ENCODE measurements at places on chromosomes 13 and 19.

DNA sequence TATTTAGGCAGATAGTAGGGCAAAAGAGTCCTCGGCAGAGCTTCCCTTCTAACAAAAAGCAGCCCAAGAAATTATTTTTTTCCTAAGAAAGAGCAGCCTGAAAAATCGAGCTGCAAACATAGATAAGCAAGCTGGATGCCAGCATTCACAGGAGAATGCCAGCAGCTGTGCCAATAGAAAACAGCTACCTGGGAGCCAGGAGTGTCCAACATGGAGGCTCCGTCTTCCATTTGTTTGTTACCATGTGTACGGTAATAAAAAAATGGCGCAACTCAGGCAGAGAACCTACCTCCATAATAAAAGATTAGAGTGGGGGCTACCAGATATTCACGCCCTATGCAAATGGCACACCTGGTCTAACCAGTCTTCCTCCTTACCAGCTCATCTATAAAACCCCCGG is 77.6 kb upstream of the IPO5 start:
- no peak for DNase-seq

DNA sequence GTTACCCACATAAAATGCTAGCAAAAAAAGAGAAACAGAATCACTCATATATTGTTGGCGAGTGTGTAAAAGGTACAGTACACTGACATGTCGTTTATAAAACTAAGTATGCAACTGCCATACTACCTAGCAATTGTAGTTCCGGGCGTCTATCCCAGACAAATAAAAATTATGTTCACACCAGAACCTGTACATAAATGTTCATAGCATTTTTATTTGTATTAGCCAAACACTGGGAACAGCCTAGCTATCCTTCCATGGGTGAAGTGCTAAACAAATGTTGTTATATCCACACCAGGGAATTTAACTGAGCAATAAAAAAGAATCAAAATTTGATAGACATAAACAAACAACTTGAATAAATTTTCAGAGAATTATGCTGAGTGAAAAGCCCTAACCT is 28.9 kb upstream of the POSTN start:
- peak; percentile 95 for DNase-seq

DNA sequence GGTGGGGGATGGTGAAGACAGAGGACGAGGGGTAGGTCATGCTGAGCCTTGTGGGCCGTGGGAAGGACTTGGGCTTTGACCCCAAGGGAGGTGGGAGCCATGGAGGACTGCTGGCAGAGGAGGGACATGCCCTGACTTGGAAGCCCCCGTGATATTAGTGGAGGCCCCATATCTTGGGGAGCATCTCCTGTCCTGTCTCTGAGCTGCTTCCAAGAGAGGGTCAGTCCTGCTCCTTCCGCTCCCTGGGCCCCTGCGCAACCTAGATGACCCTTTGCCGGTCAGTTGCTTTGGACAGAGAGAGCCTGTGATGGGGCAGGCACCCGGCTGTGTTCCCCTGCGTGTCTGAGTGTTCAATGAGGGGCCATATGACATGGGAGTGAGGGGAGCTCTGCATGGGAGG is 5.2 kb downstream of the TLE6 start:
- DNase-seq, result no peak

DNA sequence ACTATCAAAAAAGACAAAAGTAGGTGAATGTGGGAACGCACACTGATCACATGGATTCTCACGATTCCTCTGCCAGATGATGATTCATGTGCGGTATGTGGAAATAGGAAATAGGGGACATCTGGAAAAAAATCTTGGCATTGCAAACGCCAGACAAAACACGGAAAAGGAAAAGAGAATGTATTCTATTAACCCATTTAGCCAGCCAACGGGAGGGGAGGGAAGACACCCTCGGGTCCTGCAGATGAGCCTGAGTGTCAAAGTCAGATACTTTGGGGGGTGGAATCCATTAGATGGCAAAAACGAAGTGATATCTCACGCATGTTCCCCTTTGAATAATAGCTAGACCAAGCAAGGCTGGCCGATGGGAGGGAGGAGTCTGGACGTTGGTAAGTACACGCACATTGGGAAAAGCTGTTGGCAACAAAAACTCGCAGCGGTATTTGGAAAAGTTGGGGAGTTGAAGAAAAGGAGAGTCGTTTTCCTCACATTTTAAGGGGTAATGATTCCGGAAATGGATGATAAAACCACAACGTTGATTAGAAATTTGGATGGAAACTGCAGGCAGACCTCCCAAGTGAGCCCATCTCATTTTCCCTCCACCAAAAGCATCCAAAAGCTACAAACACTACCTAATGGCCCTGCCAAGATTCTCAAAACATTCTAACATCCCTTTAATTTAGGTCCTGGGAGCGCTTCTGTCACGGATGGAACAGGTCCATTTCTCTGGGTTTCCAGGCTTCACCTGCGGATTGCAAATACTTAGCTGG is 73.6 kb downstream of the COL4A1 start:
- DNase-seq, result no peak

- DNase-seq, result no peak
Observed at GRCh38 chr19:4597975-4598671, 38.6 kb upstream of the SEMA6B start.

DNA sequence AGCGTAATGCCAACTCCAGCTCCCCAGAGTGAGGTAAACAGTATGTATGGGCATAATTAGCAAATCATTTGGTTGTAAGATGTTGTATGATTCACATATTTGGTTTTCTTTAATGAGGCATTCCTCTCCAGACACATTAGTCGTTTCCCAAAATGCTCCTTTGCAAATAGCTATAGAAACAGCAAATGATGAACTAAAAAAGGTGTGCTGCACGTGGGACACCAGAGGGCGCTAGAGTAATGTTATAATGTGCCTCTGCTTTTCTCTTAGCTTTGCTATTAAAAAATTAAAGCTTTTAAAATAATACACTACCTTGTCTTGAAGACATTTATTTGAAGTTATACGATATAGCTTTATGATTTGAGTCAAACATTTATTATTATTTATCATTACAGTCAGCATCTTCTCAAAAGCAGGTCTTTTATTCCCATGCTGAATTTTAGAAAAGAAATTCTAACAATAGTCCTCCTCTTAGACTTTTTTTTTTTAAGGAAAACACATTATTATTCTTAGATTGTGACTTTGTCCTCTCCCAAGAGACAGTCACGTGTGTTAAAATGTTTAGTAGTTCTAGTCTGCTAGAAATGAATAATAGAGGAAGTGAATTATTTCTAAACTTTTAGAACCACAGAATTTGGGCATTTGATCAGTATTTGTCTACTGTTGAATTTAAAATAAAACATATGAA is 121.6 kb upstream of the FRY start:
- peak; percentile 73 for DNase-seq

GRCh38 chr19:18493440-18494266 is 28.2 kb downstream of the ELL start:
- DNase-seq, result no peak

GRCh38 chr13:39616087-39616694 is 13.2 kb upstream of the LHFPL6 start:
- DNase-seq, result peak; percentile 50

- DNase-seq, result no peak
Observed at GRCh38 chr13:44790289-44790688, 199.0 kb downstream of the NUFIP1 start.

DNA sequence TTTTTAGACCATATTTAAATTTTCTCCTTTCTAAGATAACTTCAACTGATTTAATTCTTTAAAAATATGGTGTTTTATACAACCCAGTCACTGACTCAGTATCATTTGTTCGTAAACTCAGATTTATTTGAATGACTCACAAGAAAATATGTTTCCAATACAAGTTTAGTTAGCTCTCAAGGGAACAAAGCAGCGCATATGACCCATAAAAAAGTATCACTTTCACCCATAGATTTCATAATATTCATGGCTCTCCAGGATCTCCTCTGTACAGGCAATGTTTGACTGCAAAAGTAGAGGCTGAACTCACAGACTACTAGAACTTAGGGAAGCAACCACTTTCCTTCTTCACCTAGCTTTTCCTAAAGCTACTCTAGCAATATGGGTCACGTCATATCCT is 405.6 kb upstream of the PCDH9 start:
- DNase-seq, result no peak

DNA sequence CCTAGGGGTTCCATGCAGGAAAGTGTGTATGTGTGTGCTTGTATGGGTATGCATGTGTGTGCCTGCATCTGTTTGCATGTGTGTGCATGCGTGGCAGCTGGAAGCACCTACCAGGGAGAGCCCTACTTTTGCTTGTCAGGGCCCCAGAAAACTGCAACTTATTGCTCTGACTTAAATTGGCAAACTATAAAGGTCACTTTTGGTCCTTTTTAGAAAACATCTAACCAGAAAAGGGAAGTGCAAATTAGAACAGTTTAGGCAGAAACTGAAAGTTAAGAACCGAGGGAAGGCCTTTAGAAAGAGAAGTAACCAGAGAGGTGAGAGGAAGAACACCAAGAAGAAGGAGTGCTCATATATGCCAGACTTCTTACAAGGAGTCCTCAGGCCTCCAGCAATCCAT is 32.5 kb downstream of the DLEU7 start:
- no peak for DNase-seq

DNA sequence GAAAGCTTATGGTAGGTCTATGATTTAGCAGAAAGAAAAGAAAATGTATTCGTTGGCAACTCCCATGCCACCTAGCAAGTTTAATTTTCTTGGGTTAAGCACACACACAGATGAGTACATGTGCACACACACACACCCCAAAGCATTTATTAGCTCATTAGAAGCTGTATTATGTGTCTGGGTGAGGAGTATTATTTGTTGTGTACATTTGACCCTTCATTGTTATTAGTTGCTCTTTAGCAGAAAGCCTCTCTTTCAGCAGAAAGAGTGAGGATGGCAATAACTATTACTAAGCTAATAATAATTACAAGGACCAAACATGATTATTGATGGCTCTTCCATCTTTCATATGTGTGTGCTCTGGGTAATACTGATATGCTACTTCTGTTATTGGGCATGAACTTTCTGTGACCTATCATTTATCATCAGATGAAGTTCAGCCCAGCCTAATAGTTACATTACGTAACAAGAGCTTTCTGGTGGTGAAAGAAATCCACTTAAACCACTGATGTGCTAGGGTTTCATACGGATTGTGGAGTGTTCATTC is 177.4 kb upstream of the OBI1 start:
- DNase-seq, result no peak

DNA sequence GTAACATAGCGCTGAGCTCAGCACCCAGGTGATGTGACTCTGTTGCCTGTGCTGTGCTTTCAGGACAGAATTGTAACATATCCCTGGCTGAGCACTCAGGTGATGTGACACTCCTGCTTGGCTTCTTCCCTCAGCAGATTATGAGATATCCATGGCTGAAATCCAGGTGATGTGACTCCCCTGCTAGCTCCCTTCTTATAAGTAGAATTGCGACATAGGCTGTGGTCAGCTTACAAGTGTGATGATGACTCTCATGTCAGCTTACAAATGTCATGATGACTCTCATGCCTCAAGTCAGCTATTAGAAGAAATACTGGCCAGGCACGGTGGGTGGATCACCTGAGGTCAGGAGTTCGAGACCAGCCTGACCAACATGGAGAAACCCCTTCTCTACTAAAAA is 14.3 kb upstream of the ZNF429 start:
- DNase-seq, result no peak

DNA sequence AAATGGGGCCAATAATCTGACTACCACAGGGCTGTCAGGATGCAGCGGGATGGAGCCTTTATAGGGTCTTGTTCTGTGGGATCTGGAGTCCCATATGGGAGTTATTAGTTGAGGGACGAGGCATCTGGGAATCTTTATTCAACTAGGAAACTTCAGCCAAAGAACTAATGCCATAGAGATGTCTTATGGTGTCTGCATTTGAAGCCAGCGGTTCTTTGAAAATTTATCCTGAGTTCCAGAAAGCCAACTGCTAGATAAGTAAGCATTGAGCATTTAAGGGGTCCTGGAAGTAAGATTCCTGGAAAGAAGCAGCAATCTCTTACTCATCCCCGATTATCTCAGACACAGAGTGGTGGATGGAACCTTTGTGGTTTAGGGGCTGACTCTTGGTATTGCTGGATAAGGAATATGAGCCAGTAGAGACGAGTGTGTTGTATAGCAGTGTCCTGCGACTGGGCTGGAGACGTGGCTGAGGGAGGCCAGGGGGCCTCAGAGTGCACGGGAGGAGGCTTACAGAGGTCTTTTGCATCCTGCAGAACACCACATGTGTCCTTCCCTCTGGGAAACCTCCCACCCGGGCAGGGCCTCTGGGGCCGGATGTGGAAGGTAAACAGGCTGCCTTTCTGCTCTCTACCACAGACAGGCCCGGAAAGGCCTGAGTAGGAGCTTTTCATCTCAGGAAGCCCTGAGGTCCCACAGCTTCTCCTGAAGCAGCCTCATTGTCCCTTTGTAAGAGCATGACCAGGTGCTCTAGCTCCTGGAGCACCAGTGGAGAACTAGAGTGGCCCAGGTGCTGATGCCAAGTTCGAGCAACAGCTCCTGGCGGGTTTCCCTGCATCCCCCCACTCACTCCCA is 28.8 kb downstream of the ACTN4 start:
- DNase-seq, result no peak

DNA sequence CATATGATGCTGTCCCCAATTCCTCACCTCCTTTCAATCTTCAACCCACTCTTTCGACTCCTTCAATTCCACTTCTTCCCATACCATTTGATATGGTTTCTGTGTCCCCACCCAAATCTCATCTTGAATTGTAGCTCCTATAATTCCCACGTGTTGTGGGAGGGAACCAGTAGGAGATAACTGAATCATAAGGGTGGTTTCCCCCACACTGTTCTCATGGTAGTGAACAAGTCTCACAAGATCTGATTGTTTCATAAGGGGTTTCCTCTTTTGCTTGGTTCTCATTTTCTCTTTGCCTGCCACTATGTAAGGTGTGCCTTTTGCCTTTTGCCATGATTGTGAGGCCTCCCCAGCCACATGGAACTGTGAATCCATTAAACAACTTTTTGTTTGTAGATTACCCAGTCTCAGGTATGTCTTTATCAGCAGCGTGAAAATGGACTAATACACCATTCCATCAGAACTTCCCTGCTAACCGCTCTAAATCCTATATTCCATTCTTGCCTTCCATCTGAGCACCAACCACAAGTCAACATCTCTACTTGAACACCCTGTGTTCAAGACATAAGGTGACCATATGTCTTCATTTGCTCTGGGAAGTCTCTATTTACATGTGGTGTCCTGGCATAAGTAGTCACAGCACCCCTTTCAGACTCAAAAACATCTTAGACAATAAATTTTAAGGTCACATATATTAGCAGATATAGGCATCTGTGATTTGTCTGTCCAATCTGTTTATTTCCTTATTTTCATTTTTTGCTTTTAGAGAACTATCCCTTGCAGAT is 122.9 kb downstream of the TSHZ3 start:
- DNase-seq, result no peak

Data from NCI-H1930 (cell line).